Activated T-helper 1 cell treated with anti-CD3 and anti-CD28 coated beads, Interleukin-2, amount 50 U/mL, for 16 hours (primary cell): ENCODE measurements at places on chromosomes 2 and 18.

DNA sequence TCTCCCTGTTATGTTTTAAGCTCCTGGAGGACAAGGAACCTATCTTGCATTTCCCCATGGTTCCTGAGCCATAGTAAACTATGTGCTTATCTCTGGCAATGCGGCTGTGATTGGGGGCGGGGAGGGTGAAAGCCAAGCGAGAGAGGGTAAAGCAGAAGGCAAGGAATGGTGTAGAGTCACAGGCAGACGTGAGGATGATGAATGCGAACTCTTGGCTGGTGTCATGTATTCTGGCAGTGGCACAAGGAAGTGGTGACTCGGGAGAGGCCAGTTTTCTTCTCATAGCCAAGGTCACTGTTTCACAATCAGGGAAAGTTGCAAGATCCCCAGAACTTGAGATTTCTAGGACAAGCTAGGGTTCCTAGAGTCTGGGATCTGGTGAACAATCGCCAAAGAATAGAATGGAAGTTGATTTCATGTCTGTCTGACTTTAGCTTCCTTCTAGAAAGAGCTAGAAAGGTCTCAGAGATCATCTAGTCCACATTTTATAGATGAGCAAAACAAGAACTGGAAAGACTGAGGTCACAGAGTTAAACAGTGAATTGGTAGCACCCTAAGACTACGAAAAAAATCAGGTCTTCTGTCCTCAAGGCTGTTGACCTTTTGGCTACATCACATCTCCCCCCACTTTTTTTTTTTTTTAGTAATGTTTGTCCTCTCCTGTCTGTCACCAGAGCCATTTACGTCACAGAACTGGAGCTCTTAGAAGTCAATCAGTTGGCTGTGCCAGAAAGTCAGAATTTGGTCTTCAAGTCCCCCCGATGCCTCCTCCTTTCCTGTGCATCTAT, 137.0 kb downstream of the BCL11A start:
- no peak for DNase-seq

- DNase-seq: no peak
Measured at GRCh38 chr2:65845442-65846182, 413.2 kb upstream of the SPRED2 start.

DNA sequence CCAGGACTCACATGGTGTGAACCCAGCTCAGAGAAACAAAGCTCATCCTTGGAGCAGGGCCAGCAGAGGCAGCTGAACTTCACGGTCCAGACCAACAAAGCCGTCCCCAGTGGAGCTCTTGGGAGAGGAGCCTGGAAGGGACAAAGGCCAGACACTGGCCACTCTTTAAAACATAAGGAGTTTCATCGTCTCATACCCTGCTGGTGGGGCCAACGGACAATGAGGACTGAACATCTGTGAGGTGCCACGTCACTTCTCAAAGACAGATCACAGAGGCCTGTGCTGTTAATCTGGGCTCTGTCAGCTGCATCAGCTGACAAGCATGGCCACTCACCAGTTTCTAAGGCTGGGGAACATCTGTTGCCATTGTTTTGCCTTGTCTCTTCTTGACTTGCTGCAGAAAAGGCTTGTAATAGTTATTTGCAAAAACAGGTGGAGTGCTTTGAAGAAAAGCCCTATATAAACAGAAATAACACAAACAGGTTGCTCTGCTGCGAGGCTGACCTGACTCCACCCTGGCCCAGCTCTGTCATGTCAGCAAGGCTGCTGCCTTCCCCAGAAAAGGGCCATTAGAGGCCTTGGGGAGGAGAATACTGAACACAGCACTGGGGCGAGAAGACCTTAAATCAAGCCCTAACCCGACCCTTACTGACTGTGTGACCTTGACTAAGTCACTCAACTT, 68.1 kb upstream of the DAPL1 start:
- DNase-seq: no peak

DNA sequence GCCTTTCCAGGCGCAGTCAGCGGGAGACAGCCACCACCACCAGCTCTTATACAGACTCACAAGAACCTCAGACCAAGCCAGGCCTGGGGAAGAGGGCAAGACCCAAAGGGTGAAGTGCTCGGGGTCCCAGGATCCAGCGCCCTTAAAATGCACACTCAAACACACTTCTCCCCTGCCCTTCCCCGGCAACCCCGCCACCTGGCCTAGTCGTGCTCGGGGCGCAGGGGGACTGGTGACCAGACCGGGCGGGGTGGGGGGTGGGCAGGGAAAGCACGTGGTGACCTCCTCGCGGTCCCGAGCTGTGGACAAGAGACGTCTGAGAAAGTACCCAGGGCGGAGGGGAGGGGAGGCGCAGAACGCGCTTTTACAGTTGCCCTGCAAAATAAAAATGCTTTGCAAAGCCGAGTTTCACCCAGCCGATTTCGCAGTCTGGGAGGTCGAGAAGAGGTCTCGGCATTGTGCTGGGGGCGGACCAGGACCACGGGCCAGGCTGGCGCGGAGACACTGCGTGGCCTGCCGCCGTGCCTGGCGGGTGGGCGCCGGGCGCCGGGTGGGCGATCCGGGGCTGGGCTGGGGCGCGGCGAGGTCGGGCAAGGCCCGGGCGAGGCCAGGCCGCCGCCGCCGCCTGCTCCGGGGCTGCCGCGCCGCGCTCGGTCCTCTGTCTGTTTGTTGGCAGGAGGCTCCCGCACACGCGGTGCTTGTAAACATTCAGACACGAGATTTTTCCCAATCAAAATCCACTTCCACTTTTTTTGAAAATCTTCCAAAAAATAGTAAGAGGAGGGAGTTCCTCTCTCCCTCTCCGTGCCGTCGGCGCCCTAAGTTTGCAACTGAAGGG, 2.0 kb downstream of the BCL11A start:
- no peak for DNase-seq

GRCh38 chr2:119469661-119470297, 38.1 kb downstream of the TMEM37 start:
- no peak for DNase-seq

GRCh38 chr2:159550231-159550630, 66.1 kb downstream of the BAZ2B start:
- no peak for DNase-seq

- DNase-seq: no peak
Measured at GRCh38 chr2:220046507-220046906, 419.1 kb downstream of the SLC4A3 start.

DNA sequence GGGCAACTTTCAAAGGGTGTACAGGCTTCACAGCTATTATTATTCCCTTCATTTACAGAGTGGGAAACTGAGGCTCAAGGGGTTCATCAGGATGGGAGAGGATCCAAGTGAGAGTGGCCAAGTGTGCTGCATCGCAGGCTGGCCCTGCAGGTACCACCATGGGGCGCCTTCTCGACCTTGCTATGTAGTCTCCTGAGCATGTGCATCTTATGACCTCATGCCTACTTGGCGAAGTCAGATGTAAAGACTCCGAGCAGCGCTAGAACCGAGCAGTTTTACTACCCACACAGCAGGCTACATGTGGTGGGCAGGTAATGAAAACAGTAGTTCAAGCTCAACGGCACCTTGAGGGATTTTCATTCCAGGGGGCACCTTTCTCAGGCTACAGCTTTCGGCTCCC, 42.0 kb downstream of the TFCP2L1 start:
- DNase-seq: no peak
